Mammary epithelial cell (primary cell): ENCODE measurements at places on chromosomes 2 and 18. TPM values are rescaled to one million over a fixed set of nuclear protein-coding genes. Genes with fewer than 3 reads are reported as not detected.

CNTNAP5 gene
- total RNA-seq = not detected

CCDC74A gene
- 7.5 TPM for total RNA-seq

UPP2 gene
- not detected for total RNA-seq

AOX1 gene
- 54.9 and 79.3 TPM in 2 replicates for total RNA-seq

STON1 gene
- 2.5 TPM for total RNA-seq

CCBE1 gene
- total RNA-seq = 18.4 and 37.6 TPM in 2 replicates
